Heart right ventricle (tissue), 16 donors: ENCODE measurements at places on chromosomes 6 and 20. TPM values are rescaled to one million over a fixed set of nuclear protein-coding genes. Genes with fewer than 3 reads are reported as not detected.

DNA sequence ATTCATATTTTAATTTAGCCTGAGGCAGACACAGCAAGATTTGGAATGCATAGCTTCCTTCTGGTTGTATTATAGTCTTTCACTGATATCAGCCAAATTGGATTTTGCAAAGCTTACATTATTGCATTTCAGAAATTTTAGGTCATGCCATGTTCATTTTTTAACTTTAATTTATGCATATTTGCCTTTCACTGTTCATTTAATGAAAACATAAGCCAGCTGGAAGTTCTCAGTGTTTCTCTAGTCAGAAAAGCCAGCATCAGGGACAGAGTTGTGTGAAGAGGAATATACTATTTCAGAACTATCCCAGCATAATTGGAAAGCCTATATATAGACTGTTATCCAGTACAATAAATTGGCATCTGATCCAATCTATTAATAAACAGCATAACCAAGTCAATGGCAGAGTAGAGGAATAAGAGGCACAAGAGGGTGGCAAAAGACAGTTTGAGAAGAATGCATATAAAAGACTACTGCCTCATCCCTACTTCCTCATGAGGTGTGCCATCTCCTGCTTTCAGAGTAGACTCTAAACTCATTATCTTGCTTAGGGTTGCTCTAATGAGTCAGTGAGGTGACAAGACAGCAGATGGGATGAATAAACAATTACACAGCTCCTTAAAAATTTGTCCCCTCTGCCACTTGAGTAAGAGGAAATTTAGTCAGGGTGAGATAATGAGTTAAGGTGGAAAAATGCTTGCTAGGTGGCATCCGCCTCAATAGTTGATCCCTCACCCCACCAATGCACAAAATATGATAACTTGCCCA lies 159.8 kb upstream of the HCRTR2 start:
- DNase-seq = no peak
- H3K27me3 ChIP-seq = no peaks in the 10 kb centered on the region
- H3K36me3 ChIP-seq = no peaks in the 10 kb centered on the region
- H3K4me1 ChIP-seq = no peaks in the 10 kb centered on the region

DNA sequence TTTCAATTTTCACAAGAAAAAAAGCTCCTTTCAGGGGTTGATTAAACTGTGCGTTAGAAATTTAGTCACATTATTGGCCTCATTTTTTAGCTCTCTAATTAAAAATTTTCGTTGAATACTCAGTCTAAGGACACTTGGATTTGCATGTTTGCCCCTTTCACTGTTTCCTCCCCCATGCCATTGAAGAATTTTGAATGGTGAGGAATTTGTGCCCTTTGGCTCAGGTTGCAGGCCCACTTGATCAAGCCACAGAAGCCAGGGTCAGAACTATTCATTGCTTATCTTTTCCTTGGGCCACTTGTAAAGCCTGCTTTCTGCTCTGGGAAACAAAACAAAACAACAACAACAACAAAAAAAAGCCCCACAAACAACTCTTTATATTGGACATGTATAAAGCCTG lies 12.2 kb downstream of the LIN28B start:
- H3K4me3 ChIP-seq = no peak overlapping the region
- H3K27me3 ChIP-seq = no peaks in the 10 kb centered on the region
- H3K4me1 ChIP-seq = no peaks in the 10 kb centered on the region
- no peak for DNase-seq
- H3K27ac ChIP-seq = no peak overlapping the region

- H3K27me3 ChIP-seq = no peaks in the 10 kb centered on the region
- no peaks in the 10 kb centered on the region for H3K36me3 ChIP-seq
- no peak overlapping the region for H3K27ac ChIP-seq
Observed at GRCh38 chr6:27966044-27966443, 9.0 kb downstream of the OR2B6 start.

DNA sequence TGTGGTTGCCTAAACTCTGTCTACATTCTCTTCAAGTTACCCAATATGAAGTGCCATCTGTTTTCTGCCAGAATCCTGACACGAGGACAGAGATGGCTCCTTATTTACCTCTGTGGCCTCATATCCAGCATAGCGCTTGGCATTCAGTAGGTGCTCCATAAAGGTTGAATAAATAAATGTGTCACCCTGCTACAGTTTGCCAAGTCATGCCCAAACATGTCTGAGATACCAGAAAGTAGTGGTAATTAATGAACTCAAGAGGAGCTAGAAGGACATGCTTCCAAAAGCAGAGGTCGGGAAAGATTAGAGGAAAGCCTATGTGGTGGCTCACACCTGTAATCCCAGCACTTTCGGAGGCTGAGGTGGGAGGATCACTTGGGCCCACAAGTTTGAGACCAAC lies 30.9 kb upstream of the E2F3 start:
- H3K36me3 ChIP-seq = no peaks in the 10 kb centered on the region
- H3K4me1 ChIP-seq = no peaks in the 10 kb centered on the region
- H3K27me3 ChIP-seq = peaks cover 4% of the 10 kb centered on the region
- no peak overlapping the region for H3K4me3 ChIP-seq

DNA sequence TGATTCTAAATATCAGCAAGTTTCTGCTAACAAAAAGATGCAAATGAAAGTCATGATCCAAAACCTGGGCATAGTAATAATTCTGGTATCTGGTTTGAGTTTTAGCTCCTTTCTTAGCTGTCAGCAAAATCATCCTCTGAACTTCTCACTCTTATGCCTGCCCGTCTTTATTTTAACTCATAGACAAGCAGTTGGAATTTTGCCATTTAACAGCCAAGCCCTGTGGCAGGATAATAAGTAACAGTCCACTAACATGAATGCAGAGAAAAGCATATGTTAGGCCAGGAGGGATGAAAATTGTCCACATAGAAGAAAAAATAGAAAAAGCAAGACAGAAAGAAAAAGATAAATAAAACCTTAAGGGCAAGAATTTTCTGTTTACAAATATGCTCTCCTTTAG lies 170.0 kb upstream of the LAMA2 start:
- no peaks in the 10 kb centered on the region for H3K36me3 ChIP-seq
- no peak overlapping the region for H3K4me3 ChIP-seq
- no peak overlapping the region for H3K27ac ChIP-seq
- H3K27me3 ChIP-seq = no peaks in the 10 kb centered on the region
- DNase-seq = no peak
- no peaks in the 10 kb centered on the region for H3K4me1 ChIP-seq

- no peak for DNase-seq
- H3K27me3 ChIP-seq = no peaks in the 10 kb centered on the region
- no peaks in the 10 kb centered on the region for H3K36me3 ChIP-seq
- no peaks in the 10 kb centered on the region for H3K4me1 ChIP-seq
- H3K4me3 ChIP-seq = no peak overlapping the region
- no peak overlapping the region for H3K27ac ChIP-seq
Observed at GRCh38 chr6:138018297-138018696, 88.9 kb downstream of the PERP start.

GRCh38 chr6:80145921-80146320 lies 39.5 kb downstream of the BCKDHB start:
- DNase-seq = no peak
- peaks cover 3% of the 10 kb centered on the region for H3K4me1 ChIP-seq
- no peak overlapping the region for H3K4me3 ChIP-seq
- H3K36me3 ChIP-seq = no peaks in the 10 kb centered on the region

- H3K4me1 ChIP-seq = no peaks in the 10 kb centered on the region
- no peak for DNase-seq
- H3K27me3 ChIP-seq = no peaks in the 10 kb centered on the region
- H3K36me3 ChIP-seq = no peaks in the 10 kb centered on the region
- H3K4me3 ChIP-seq = no peak overlapping the region
Observed at GRCh38 chr6:83594941-83595340, 82.6 kb downstream of the PRSS35 start.

Gene SLC22A7
- total RNA-seq = not detected

- peak; percentile 81 for DNase-seq
- peaks cover 3% of the 10 kb centered on the region for H3K4me1 ChIP-seq
- H3K27ac ChIP-seq = peak overlapping the region; percentile 18
- no peaks in the 10 kb centered on the region for H3K36me3 ChIP-seq
- no peaks in the 10 kb centered on the region for H3K27me3 ChIP-seq
- no peak overlapping the region for H3K4me3 ChIP-seq
Observed at GRCh38 chr6:15879371-15880261, 216.8 kb upstream of the DTNBP1 start.

Gene RPRD1B
- total RNA-seq = 47.8 TPM

DNA sequence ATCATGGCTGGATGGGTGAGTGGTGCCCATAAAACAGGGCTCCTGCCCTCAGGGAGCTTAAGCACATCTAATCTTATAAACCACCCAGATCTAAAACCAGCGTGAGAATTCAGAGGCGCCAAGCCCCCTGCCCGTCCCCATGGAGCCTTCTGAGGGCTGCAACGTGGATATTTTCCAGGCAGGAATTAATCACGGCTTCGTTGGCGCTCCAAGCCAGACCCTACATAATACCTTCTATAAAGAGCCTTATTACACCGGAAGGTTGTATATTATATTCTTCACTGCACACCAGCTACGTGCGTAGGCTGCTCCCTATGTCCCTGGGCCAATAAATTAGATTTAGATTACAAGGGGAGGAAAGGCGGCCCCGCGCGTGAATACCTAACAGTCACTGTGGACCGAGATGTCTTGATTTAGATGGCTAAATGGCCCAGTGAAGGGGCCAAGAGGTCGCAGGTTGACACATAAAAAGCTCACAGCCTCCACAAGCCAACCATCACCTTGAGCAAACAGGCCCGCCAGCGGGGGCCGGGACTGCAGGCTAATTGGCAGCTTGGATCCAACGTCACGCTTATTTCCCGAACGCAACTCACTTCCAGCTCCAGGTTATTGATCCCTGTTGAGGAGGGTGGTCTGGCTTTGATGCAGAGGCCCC lies 64.7 kb upstream of the APCDD1L start:
- H3K4me3 ChIP-seq = no peak overlapping the region
- DNase-seq = no peak

DNA sequence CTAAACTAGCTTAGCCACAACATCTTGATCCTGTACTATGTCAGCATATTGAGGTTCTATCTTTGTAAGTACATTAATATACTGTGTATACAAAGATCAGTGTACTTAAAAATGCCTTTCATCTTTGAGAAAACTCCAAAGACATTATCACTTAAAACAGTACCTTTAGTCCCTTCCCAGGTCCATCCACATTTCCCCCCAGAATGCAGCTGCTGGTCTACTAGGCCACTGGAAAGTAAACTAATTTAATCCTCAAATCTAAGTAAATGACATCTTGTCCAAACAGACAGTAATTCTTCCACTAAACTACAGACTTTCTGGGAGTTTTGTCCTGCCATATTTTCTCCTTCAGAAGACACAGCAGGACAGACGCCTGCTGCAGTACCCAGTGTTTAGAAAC lies 68.7 kb downstream of the SYCP2 start:
- H3K27me3 ChIP-seq = no peaks in the 10 kb centered on the region
- DNase-seq = no peak
- H3K27ac ChIP-seq = no peak overlapping the region
- no peaks in the 10 kb centered on the region for H3K36me3 ChIP-seq
- H3K4me3 ChIP-seq = no peak overlapping the region

Gene GNAS-AS1
- 0.40 TPM for total RNA-seq

DNA sequence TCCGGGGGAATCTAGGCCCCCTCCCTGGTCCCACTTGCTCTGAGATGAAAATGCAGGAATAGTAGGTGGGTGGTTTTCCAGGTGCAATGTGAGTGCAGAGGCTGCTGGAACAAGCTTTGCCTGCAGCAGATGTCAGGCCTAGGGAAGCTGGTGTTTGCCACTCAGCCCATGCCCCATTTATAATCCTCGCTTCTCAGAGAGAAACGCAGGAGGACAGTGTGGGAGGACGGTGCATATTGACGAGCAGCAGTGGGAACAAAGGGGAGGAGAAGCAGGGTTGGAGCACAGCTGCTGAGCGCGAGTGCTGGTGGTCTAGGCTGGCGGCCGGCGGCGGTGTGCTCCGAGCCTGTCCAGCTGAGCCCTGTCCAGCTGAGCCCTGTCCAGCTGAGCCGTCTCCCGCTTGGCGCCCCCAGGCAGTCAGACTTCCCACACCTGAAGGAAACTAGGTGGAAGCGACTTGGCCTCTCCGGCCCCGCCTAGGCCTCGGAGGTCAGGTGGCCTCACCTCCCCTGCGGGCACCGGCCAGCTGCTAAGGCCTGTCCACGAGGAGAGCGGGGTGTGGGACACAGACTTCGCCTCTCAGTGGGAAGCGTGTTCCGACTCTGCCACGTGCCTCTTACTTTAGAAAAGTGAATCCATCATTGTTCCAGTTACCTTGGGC lies 49.7 kb upstream of the FRMD1 start:
- H3K27ac ChIP-seq = no peak overlapping the region
- H3K36me3 ChIP-seq = no peaks in the 10 kb centered on the region
- peaks cover 13% of the 10 kb centered on the region for H3K4me1 ChIP-seq
- H3K4me3 ChIP-seq = no peak overlapping the region
- DNase-seq = no peak

DNA sequence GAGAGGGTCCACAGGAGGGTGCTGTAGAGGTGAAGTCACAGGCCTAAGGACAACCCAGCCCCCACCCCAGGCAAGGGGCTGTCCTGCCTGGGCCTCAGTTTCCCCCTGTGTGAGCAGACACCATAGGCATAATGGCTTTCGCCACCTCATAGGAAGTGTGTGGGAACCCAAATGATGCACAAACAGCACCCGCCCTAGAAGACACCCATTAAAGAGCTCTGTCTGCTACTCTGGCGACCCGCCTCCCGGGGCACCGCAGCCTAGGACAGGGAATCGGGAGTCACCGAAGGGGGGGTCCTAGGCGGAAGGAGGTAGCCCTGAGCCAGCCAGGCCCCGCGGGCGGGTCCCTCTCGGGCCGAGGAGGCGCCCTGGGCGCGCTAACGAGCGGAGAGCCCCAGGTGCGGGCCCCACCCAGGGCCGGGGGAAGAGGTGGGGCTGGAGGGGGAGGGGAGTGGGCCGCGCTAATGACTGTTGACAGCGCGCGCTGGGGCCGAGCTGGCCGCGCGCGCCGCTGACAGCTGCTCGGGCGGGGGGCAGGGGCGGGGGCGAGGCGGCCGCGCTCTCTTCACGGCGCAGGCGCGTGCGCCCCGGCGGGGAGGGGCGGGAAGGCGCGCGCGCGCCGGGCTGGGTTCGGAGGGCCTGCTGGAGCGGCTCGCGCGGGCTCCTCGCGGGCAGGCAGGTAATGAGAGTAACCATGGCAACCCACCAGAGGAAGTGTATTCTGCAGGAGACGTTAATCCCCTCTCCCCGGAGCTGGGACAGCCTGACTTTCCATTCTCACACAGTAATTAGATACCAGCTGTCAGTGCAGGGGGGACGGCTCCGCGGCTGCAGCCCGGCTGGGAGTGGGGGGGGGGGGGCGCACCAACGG lies 48.9 kb downstream of the NOL4L start:
- H3K4me1 ChIP-seq = peaks cover 5% of the 10 kb centered on the region
- peak overlapping the region; percentile 55 for H3K4me3 ChIP-seq
- no peak for DNase-seq

GRCh38 chr20:44702776-44703175 lies 12.4 kb upstream of the CCN5 start:
- peak; percentile 90 for DNase-seq
- H3K4me3 ChIP-seq = no peak overlapping the region
- H3K36me3 ChIP-seq = no peaks in the 10 kb centered on the region
- H3K4me1 ChIP-seq = peaks cover 21% of the 10 kb centered on the region
- peak overlapping the region; percentile 65 for H3K27ac ChIP-seq
